Mucosa of descending colon (tissue), 3 donors: ENCODE measurements at places on chromosomes 6 and 20. TPM values are rescaled to one million over a fixed set of nuclear protein-coding genes. Genes with fewer than 3 reads are reported as not detected.

EEF1A2 gene
- 15.0 TPM for total RNA-seq

KCNQ2 gene
- total RNA-seq = not detected

ALDH8A1 gene
- total RNA-seq = 2.3 TPM

LY6G5C gene
- total RNA-seq = 1.7 TPM

DNA sequence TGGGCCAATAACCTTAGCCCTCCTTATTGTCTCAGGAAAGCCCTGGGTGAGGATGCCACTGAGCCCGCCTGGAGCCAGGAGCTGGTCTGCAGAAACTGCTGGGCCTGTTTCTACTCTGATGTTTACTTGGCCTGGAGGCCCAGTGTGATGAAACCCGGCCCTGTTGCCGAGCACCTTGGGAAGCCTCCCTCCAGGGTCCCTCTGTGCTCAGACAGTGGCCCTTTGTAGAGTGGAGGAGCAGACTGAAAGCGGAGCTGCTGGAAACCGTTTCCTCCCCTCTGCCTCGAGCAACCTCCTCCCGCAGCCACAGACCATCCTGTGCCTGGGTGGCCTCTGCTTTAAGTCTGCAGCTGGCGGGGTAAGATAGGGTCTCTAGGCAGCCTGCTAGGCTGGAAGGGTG is 84.1 kb upstream of the EPB41L1 start:
- DNase-seq = no peak

DNA sequence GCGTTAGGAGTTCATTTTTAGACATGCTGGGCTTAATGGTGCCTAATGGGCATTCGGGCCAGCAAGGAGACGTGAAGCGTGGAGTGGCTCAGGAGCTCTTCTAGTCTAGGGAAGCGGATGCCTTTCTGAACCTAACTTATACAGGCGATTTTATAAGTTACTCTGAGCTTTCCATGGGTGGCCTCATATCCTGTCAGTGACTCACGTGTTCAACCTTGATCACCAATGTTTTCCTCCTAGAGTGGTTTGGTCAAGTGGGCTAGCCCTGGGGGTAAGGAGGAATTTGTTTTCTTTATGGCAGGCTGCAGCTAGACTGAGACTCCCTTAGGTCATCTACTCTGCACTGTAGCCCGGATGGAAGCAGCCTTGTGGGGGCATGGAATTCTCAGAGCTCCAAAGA is 52.1 kb downstream of the PLAGL1 start:
- no peak for DNase-seq

GRCh38 chr20:35018590-35019371 is 63.1 kb downstream of the MYH7B start:
- DNase-seq = no peak

- no peak for DNase-seq
These were observed 164.1 kb upstream of the ECI2 start for GRCh38 chr6:4299476-4299875.

DNA sequence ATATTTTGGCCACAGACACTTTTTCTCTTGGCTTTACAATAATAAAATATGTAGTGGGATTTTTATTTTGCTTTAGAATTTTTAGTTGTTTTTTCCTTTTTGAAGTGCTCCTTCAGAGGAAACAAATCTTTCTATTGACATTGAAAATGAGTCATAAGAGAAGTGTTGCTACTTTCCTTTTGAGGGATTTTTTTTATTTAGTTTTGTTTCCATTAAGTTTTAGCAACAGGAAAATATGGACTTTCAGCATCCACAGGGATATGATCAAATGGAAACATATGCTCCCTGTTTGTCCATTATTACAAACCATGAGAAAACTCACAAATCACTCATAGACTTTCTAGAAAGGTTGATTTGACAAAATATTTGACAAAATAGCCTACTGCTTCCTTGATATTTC is 65.3 kb upstream of the BMP2 start:
- no peak for DNase-seq

DNA sequence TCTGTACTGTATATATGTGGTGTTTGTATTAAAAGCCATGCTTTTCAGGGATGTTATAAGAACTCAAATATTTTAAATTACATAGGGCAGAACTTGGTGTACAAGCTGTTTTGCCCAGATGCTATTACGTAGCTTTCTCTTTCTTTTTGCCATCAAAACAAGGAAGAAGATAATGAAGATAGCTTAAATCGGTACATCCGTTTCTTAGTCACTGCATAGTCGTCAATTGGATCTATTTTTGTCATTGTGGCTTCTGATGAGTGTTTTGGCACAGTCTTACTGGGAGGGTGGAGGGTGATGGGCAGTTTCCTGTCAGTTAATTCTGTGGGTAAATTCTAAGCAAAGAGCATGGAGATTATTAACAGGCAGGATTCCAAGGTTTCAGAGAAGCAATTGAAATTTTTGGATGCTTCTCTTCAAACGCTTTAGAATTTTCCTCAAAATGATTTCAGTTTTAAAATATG is 649.1 kb upstream of the GJE1 start:
- peak; percentile 43 for DNase-seq

GRCh38 chr20:50373674-50374286 is 136.4 kb upstream of the PTPN1 start:
- DNase-seq = no peak

DNA sequence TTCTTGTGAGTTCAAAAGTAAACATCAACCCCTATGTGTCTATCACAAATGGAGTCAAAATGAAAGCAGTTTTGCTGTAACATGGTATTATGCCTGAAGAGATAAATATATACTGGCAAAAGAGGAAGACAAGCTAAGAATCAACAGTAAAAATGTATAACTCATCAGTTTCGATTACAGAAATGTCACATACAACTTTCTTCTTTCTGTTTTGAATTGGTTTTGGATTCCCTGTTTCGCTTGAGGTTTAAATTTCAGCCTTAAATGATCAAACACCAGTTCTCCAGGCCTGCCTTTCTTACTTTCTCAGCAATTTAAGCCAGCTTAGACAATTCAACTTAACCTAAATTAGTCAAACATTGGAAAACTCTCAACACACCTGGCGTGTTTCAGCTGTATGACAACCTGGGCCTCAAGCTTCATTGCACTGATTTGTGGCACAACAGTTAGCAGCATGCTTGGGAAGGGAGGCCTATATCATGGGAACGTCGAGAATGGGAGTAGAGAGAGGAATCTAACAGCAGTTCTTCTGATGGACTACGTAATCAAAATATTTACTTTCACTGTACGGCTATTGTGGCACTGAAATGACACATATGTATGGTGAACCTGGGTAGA is 51.9 kb upstream of the MARCKS start:
- DNase-seq = no peak

DNA sequence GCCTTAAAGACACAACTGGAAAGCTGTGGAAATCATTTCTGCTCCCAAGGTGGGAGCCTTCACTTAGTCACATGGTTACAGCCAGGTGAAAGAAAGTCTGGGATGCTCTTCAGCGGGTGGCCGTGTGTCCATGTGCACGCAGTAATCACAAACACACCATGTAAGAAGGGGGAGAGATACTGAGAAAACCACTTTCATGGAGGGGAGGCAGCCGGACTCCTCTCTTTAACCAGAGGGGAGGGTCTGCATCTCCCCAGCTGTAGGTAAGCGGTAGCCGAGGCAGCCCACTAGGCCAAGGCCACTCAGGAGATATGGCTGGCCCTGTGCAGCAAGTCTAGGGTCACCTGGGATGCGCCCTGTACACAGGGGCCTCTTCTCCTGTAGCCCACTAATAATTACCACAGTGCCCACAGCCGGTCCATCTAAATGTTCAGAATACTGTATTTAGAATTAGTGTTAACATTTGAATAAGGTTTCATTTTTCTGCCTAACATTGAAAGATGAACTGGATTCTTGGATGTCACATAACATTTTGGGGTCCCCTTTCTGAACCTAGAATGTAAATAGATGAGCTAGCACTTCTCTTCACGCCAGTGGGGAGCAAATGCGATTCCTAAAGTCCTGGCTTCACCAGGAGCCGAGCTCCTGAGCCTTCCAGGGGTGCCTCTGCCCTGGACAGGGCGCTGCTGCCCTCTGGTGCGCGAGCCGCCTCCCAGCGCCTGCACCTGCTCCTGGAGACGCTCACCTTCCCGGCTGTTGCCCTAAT is 15.9 kb downstream of the GPR31 start:
- peak; percentile 67 for DNase-seq

DNA sequence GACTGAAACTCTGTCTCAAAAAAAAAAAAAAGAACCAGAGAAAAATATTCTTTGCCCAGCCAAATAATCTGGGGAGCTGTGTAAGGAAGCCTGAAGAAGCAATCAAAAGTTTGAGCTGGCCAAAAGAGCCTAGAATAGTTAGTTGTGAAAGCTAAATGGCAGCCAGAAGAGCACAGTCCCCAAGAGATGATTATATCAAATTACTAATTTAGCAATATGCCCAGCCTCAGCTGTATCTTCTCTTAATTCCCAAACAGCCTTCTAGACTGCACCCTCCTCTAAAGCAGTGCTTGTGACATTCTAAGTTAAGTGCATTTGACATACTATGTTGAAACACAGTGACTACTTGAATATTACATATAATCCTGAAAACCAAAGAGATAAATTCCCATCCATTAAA is 38.9 kb downstream of the CDK19 start:
- no peak for DNase-seq

DNA sequence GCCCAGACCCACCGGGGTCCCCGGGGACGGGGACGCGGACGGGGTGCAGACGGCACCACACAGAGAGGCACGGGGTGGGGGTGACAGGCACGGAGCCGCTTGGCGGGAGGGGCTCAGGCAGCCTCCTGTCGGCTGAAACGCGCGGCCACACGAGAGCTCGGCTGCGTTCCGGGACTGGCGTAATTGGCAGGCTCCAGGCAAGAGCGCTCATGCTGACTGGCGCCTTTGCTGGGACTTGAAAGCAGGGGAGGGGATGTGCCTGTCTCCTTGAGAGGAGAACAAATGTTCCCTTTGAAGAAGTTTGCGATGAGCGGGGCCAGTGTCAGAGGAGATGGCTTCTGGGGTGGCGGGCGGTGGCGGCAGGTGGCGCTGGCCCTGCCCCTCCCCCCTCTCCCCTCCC is 25.8 kb downstream of the BHLHE23 start:
- no peak for DNase-seq
